ENCODE measurements at places on chromosomes 13 and 19.

DNA sequence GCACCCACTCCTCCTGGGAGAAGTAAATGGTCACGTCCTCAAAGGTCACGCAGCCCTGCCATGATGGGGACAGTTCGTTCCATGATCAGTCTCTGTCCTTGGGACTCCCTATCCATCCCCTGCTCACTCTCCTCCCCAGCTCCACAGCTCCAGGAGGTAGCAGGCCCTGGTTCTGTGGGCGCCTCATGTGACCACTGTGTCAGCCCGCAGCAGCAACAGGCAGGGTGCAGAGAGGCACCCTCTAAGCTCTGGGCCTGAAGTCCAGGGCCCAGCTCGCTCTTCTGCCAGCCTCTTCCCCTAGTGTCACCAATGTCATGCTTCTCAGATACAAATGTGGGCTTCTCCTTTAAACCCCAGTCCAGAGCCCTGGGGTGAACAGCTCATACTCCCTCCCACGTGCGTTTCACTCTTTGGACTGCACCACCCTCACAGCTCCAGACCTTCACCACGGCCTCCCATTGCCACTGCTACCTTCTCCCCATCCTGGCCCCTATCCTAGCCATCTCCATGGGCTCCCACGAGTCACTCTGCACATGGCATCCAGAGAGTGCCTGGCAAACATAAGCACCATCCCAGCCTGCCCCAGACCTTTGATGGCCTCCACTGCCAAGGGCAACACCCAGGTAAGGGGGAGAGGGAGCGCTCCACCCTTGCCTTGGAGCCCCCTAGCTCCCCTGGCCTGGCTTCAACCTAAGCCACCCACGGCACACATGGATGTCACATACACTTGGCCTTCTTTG, 2.9 kb downstream of the ZNF792 start:
- DNase-seq, result no peak

DNA sequence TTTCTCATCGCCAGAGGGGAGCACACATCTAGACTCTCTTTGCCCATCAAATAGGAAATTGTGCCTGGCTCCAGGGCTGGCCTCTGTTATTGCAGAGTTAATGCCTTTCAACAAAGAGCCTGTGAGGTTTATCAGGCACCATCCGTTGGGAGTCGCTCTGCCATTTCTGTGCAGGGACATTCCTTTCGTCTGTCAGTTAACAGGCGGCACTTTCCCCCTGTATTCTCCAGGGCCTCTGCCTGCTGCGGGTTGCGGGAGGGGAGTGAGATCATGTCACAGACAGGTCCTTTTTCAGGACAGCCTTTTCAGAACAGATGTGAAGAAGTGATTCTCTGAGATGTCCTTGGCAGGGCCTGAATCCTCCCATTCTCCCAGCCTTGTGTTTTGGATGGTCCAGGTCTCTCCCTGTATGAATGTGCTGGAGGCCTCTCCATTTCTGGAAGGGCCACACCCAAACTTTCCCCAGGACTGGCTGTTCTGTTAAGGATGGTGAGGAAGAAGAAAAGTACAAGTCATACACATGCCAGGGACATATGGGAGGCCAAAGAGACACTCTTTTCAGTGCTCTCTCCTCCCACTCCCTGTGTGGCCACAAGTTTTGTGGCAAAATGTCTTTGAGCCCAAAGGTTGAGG, 14.9 kb downstream of the SERP2 start:
- no peak for DNase-seq

GRCh38 chr13:41061914-41062837, 867 bp downstream of the WBP4 start:
- no peak for DNase-seq

DNA sequence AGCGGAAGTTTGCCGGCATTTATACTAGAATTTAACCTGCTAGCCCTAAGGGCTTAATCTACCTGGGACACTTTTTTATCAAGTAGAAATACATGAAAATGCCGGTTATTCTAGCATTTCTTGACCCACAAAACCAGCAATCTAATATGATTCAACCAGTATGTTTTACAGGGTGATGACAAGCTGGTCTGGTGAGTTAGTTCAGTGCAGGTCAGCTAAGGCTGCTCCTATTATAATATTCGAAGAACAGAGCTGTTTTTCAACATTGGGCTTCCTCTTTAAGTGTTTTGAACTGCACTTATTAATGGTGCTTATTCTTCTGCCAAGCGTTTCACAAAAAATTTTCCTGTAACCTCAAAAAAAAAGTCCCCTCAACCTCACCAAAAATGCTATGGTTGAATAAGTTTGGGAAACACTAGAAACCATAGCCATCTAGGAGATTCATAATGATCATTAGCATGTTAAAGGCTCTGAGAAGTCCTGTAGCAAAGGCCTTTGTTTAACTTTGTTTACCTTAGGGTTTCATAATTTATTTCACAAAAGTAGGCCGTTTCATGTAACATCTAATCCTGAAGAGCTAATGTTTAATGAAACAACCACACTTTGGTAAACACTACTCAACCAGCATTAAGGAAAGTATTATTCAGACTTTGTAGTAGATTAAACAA, 526.6 kb downstream of the KLF12 start:
- DNase-seq, result no peak

DNA sequence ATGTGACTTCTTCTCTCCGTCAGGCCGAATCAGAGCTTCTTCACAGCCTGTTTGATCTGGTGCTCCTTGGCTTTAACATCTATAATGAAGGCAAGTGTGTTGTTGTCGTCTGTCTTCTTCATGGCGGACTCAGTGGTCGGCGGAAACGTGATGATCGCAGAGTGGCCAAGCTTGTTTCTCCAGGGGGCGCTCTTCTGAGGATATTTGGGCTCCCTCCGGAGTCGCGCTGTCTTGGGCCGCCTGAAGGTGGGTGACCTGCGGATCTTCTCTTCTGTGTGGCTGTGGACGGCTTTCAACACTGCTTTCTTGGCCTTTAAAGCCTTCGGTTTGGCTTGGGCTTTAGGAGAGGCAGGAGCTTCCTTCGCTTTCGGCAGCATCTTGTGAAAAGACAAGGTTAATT, 9.8 kb downstream of the TPRX1 start:
- no peak for DNase-seq

Measured in GM04503 (cell line).